Nephron progenitor cell (in vitro differentiated cells): ENCODE measurements at places on chromosomes 16 and 17.

GRCh38 chr17:72970246-72970645, 122.2 kb downstream of the SLC39A11 start:
- DNase-seq = no peak

GRCh38 chr17:20010099-20010863, 1.1 kb downstream of the SPECC1 start:
- DNase-seq = no peak

- no peak for DNase-seq
These were observed 99.2 kb upstream of the CDH8 start for GRCh38 chr16:62135446-62135845.

DNA sequence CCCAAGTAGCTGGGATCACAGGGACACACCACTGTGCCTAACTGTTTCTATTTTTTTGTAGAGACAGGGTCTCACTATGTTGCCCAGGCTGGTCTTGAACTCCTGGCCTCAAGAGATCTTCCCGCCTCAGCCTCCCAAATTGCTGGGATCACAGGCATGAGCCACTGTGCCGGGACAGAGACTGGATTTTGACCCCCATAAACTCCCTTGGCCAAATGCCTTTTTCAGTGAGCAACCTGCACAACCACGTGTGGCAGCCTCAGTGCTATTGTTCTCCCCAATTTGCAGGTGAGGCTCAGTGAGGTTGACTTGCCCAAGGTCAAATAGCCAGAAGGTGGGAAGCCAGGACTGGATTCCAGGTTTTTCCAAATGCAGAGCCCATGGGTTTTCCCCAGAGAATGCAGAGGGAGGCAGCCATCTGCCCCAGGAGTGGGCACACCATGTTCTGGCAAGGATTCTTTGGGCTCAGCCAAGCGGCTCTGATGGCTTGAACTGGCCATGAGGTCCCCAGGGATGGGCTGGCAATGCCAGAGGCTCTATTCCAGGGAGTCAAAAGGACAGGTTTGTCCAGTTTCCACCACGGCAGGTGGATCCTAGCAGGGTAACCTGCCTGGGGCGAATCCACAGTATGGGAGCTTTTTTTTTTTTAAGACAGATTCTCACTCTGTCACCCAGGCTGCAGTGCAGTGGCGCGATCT, 1.8 kb downstream of the IL27 start:
- DNase-seq = no peak

- no peak for DNase-seq
These were observed 17.7 kb upstream of the TOM1L1 start for GRCh38 chr17:54882950-54883349.

DNA sequence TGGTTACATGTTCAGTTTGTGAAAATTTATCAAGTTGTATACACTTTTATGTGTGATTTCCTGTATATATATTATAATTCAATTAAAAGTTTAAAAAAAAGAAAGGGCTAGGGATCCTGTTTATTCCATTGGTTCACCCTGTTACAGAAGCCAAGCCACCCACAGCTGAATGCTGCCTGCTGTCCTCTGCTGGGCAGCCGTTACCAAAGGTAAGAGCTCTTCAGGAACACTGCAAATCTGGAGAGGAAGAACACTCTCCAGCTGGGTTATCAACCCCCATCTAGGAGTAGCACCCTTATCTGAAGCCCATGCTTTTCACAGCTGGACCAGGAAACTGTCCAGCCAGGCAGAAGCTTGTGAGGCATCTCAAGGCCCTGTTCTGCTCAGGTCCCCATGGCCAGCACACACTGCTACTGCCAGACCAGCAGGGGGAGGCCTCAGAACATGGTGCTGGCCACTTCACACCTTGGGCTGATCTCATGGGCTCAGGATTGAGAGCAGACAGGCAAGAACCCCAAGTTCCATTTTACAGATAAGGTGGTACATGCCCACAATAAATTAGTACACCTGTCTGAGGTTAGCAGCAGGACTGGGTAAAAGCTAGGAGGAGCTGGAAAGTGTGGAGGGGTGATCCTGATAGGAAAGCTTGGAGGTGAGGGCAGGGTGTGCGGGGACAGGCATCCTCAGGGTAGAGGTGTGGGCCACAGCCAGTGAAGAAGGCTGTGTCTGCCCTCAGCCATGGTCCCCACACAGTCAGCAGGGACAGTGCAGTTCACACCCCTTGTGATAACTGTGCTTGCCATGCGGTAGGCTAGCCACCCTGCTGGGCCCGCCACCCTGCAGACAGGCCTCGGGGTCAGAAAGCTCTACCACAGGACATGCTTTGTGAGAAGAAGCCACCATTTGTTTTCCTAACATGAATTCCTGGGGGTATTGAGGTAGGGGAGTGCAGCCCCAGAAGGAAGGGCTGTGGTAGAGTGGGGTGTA, 54.3 kb upstream of the SREBF1 start:
- peak; percentile 47 for DNase-seq
